SIG-M5 (cell line): ENCODE measurements at places on chromosomes 5 and 9.

DNA sequence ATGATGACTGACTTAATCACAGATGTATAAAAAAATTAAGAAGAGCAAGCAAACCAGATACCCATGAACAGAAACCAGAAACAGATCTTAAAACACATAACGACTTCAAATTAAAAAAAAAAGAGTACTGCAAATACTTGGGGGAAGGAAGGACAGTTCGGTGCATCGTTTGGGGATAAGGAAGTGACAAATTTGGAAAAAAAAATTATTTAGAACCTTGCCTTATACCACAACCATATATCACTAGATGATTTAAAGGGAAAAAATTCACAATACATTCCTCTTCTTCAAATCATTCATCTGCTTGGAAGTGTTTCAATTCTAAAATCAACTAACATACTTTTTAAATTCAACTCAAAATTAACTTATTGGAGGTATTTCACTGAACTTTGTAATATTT is 1038.6 kb upstream of the DMAC1 start:
- no peak for DNase-seq

GRCh38 chr5:856531-857425 is 6.0 kb upstream of the ZDHHC11 start:
- no peak for DNase-seq

GRCh38 chr5:55218967-55219366 is 8.1 kb downstream of the MCIDAS start:
- DNase-seq = no peak

DNA sequence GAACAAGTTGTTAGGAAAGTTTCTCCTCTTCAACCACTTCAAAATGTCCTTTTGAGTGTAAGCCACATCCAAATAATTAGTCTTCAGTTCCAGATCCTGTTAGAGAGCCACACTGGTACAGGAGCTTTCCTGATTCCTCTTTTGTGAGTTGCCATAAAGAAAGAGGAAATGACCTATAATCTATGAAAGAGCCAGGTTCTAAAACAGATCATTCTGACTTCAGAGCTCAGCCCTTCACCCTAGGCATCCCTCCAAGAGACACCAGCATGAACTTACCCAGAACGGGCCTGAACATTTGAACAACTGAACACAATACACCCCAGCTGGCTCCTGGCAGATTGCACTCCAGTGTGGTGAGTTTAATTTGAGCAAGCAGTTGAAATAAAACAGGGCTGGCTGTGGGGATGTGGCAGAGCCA is 25.7 kb downstream of the SLC1A1 start:
- no peak for DNase-seq

GRCh38 chr5:59577485-59577884 is 316.0 kb downstream of the PDE4D start:
- no peak for DNase-seq

DNA sequence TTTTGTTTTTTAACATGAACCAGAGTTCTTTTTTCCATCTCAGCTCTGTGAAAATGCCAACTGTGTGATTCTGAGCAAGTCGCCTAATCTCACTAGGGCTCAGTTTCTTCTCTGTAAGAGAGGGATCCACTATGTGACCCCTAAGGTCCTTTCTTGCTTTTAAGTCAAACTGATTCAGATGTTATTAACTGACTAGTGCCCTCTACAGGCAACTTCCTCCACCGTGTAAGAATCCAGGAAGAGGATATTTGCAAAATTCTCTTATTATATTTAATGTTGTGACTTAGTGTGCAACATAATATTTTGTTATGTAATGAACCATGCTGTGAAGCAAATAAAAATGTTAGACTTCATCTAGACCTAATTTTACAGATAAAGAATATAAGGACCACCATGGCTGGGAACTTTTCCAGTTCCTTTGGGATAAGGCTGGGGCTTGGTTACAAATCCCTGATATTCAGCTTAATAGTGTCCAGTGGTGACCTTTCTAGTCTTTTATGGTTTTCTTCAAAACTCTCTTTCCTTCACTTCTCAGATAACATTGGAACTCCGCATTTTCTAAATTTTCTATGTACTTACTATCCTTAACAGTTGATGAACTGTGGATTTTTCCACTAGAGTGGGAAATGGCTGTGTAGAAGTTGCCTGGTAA is 244.7 kb downstream of the PIK3R1 start:
- DNase-seq = no peak

GRCh38 chr9:133117271-133118178 is 3.5 kb downstream of the RALGDS start:
- no peak for DNase-seq

DNA sequence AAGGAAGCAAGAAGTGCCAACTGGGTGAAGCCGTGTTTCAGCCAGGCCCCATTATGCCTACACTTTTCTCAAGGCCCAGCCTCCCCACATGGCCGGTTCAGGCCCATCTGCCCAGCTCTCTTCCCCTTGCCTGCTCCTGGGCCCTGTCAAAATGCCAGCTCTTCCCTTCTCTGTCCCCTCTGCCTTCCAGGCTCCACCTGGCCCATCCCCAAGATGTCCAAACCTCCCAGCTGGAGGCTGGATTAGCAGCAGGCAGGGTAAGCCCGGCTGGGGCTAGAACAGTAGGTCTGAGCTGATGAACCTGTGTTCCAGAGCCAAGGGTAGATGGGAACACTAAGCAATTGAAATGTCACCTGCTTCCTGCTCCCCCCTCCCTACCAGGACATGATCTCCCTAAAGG is 64.1 kb upstream of the HSPA9 start:
- DNase-seq = no peak

GRCh38 chr5:169415371-169415770 is 114.4 kb upstream of the SLIT3 start:
- DNase-seq = no peak

DNA sequence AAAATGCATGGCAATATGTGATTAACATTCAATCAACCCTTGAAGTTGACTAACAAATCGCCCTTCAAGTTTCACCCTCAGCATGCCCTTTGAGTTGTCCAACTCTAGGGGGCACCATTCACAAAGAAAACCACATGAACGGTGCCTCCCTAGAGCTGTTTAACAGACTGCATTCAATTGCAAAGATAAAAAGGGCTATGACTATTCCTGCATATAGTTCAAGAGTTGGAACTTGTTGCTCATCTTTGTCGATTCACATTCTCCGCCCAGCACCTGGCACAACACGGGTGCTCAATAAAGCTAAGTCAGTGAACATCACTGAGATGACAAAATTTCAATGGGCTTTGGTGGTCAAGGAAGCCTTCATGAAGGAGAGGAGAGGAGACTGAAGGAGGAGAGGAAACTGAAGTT is 69.6 kb upstream of the SLC30A5 start:
- no peak for DNase-seq

DNA sequence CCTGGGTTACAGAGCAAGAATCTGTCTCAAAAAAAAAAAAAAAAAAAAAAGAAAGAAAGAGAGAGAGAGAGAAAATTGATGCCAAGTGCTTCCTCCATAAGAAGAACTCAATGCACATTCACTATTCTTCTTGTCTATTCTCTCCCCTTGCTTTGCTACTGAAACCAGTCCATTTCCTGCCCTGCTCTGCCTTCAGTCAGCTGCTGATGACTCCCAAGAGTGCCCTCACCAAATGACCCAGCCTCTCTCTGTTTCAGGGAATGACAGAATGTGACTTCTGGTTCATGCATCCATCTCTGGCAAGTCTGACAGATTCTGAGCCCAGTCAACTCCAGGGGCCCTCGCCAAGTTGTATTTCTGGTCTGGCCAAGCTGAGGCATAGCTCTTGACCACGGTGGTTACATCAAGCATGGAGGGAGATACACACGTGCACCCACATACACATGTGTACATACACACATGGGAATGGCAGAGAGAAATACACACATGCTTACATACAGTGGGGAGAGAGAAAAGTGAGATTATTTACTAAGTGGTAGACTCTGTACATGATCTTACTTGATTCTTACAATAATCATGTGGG is 106.2 kb downstream of the NSG2 start:
- no peak for DNase-seq

- no peak for DNase-seq
These were observed 176.4 kb upstream of the PLCXD3 start for GRCh38 chr5:41686767-41687166.

DNA sequence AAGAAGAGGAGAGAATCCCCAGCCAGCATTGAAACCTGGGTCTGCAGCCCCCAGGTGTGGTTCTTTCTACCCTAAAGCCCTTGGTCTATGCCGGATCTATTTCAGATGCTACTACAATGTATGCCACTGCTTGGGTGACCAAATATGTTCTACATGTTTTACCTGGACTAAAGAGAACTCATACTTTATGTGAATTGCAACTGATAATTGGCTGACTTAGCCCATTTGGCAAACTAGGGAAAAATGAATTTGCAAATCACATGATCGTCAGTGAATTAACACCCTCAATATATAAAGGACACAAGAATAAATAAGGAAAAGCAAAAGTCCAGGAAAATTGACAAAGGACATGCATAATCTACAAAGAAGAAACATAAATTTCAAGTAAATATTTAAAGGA is 308.8 kb upstream of the IRX2 start:
- no peak for DNase-seq

- no peak for DNase-seq
These were observed 103.8 kb upstream of the SLC1A3 start for GRCh38 chr5:36502608-36503007.

DNA sequence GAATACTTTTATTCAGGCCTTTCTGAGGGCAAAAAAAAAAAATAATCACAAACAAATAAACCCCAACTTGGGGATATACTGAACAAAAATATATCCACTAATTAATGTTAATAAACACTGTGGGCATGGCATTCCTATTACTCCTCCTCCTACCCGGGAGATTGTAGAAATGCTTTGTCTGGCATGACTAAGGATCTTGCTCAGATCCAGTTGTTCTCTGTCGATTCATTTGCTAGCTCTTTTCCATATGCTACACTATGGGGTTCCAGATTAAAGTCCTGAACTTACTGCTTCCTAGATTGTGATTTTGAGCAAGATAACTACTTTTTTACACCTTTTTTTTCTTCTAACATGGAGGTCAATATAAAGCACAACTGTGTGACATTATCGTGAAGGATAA is 102.2 kb upstream of the PRR16 start:
- DNase-seq = no peak

DNA sequence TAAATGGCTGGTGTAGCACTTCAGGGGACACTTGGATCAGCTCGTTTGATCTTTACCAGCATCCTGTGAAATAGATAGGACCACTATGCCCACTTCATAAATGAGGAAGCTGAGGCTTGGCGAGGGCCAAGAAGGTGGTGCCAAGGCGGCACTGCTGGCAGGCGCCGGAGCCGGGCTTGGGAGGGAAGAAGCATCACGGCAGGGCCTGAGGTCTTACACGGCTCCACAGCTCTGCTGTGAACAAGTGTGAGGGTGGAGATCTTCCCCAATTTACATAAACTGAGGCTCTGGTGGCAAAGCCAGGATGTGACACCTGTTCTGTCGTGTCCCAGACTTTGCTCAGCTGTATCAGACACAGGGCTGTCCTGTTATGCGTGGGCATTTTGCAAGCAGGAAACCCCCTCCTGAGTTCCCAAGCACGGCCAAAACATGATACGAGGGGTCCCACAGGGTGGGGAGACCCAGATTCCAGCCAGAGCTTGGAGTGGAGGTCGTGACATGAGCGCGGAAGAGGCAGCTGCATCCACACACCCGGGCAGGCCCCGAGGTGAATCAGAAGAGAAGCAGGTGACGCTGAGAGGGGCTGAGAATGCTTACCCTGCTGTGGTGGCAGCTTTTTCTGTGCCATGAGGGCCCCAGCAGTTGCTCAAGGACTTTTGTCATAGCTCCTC is 117.5 kb upstream of the BOD1 start:
- DNase-seq = no peak

GRCh38 chr5:1546556-1546955 is 22.8 kb upstream of the LPCAT1 start:
- DNase-seq = no peak

- DNase-seq = no peak
These were observed 477.1 kb downstream of the SPATA31A7 start for GRCh38 chr9:61666849-61667371.

GRCh38 chr9:125889476-125890419 is 142.6 kb downstream of the PBX3 start:
- DNase-seq = no peak

- DNase-seq = no peak
These were observed 70.4 kb downstream of the CRB2 start for GRCh38 chr9:123426406-123426805.

DNA sequence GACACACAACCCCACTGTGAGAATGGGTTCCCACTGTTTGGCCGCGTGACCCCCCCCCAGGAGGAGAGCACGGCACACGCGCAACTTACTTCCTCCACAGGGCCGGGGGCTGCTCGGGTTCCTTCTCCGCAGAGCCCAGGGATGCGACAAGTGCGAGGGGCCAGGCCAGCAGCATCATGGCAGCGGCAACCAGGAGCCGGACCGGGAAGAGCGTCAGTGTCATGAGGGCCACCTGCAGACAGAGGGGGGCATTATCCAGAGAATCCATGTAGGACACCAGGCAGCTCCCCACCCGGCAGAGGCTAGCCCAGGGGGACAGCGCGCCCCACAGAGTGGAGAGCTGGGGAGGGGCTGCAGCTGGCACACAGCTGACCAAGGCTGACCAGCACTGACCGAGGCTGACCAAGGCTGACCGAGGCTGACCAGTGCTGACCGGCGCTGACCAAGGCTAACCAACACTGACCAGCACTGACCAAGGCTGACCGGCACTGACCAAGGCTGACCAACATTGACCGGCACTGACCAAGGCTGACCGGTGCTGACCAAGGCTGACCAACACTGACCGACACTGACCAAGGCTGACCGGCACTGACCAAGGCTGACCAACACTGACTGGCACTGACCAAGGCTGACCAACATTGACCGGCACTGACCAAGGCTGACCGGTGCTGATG is 22.3 kb downstream of the LPCAT1 start:
- DNase-seq = no peak

GRCh38 chr5:157177953-157178352 is 2.7 kb upstream of the ITK start:
- no peak for DNase-seq

GRCh38 chr5:173237143-173237874 is 2.3 kb upstream of the NKX2-5 start:
- no peak for DNase-seq

DNA sequence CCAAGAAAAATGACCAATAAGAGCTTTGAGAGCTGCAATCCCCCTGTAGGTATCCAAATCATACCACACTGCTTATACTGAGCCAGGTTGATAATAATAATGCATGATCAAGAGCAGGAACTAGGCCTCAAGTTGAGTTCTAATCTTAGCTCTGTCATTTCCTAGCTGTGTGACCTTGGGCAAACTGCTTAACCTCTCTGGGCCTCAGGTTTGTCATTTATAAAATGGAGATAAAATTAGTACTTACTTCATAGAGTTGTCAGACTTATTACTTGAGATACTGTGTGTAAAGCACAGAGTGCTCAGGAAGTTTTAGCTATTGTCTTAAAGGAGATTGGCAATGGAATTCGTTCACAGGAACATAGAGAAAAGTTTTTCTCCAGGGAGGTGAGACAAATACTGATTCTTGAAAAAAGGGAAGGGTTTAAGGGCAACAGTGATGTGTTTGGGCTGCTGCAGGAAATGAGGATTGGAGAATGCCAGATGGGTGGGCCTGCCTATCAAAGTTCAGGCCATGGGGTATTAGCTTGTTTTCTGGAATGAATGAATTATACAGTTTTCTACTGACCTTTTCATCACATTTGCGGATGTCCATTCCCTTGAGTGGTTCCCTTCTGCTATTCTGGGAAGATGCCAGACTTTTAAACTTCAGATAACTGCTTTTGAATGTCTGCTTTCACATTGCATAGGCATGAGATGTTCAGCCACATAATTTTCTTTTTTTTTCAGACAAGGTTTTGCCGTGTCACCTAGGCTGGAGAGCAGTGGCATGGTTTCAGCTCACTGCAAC is 10.2 kb upstream of the ATP6V0E1 start:
- DNase-seq = no peak

GRCh38 chr9:32434892-32435291 is 50.4 kb downstream of the ACO1 start:
- no peak for DNase-seq

GRCh38 chr5:137872466-137872865 is 4.8 kb downstream of the MYOT start:
- DNase-seq = no peak
